Epithelial cell of esophagus (primary cell): ENCODE measurements at places on chromosomes 13 and 19.

GRCh38 chr19:18507021-18507726, 14.7 kb downstream of the ELL start:
- no peak for DNase-seq

DNA sequence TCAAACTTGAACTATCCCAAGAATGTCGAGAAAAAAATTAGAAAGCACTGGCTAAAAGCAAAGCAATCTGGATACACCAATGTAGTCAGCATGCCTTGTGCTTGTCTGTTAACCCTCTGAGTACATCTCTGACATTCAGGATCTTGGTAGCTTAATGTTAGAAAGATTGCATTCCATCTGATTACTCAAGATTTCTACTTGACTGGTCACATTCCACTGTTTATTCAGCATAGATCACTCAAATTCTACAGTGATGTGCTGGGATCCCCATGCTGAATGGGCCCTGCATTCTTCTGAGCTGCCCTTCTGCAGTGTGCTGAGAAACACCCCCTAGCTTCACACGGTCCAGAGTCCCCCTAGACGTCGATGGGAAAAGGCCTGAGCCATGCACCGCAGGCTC, 295.4 kb upstream of the MAB21L1 start:
- DNase-seq = peak; percentile 84

GRCh38 chr19:23321953-23322549, 71.9 kb upstream of the ZNF724 start:
- DNase-seq = peak; percentile 20

DNA sequence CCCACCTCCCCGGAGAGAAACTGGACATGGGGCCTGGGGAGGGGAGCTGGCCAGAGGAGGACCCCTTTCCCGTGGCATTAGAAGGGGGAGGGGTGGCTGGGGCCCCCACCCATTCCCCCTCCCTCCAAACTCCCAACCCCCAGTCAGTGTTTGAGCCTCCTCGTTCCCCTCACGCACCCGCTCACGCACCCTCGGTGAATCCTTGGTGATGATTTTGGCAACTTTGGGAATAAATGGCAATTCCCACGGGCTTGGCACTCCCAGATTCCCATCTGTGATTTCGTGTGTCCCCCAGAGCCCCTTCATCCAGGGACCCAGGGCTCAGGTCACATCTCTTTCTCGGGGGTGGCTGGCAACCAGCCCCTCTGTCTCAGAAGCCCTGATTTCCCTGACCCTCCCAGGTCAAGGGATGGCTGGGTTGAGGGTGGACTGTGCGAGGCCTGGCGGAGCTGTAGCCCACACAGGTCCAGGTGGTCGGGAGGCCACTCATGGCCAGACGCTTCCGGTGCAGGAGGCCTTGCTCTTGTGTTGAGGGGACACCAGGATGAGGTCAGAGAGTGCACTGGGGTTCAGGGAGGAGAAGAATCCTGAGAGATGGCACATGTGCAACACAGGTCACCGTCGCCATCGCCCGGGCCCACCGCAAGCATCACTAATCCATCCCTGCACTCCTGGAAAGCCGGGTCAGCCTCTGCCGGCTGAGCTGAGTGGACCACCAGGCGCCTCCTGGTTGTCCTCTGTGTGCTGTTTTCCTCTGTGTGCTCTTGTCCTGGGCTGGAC, 20.7 kb downstream of the EPN1 start:
- DNase-seq = no peak

GRCh38 chr13:24011266-24011665, 114.0 kb upstream of the C1QTNF9B start:
- no peak for DNase-seq

DNA sequence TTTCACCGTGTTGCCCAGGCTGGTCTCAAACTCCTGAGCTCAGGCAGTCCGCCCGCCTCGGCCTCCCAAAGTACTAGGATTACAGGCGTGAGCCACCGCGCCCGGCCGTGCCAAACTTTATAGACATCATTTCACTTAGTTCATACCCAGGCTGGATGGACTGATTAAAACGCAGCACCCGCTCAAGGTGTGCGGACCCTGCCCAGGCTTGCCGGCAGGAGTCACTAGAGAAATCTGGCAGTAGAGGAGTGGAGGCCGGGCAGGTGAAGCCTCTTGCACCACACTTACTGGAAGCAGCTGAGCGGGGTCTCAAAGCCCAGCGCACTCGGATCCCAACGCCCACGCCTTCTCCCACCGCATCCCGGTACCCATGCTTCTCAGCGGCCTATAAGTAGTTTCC, 11.4 kb downstream of the PTGIR start:
- no peak for DNase-seq

GRCh38 chr13:35768551-35768950, 292.1 kb upstream of the MAB21L1 start:
- no peak for DNase-seq

GRCh38 chr13:109509154-109509900, 277.1 kb downstream of the IRS2 start:
- peak; percentile 84 for DNase-seq

DNA sequence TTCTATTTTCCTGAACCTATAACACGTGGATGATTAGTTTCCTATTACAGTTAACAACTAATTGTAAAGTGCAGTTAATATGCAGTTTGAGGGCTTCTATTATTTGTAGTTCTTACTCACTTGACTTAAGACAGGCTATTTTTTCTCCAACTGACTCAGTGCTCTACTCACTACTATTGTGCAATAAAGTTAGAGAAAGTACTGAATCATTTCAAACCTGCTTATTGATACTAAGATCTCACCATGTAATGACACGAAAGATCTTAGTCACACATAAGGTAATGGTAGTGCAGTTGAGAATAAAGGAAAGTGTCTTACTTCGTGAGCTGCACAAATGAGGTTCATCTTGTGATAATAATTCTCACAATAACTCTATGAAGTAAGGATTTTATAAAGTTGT, 22.8 kb upstream of the ITM2B start:
- DNase-seq = peak; percentile 97

GRCh38 chr19:42816894-42817293, 51.4 kb upstream of the PSG8 start:
- no peak for DNase-seq

DNA sequence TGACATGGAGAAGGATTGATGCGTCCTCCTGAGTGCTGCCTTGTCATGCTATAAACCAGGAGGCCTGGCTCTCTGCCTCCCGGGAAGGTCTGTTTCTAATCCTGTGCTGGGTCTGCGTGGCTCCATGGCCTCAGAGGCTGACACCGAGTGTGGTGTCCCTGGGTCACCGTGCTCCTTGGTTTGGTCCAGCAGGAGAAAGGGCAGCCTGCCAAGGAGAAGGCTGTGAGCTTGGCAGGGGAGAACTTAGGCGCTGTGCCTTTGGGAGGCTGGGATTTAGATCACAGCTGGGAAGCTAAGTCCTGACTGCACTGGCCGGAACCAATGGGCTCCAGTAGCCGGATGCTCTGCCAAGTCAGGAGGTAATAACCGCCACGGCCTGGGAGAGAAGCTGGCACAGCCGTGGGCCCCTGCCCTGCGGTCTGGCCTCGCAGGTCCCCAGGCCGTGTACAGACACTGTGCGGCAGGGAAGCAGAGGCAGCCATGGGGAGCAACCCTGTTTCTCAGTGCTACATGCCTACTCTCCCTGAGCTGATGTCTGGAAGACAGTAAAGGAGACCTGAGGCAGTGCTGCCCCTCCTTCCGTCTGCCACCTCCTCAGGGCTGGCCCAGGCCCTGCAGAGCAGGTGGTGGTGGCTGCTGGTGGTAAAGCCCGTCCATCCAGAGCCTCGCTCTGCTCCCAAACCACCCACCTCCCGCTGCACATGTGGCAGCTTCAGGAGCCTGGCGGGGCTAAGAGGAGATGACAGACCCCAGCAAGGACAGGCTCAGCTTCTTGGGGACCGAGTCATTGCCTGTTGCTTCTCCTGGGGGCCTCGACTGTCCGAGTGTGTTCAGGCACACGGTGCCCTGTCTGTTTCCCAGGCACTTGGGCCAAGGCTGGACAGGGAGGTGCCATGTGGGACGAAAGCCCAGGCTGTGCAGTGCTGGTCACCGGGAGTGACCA, 44.9 kb downstream of the C13orf46 start:
- no peak for DNase-seq

DNA sequence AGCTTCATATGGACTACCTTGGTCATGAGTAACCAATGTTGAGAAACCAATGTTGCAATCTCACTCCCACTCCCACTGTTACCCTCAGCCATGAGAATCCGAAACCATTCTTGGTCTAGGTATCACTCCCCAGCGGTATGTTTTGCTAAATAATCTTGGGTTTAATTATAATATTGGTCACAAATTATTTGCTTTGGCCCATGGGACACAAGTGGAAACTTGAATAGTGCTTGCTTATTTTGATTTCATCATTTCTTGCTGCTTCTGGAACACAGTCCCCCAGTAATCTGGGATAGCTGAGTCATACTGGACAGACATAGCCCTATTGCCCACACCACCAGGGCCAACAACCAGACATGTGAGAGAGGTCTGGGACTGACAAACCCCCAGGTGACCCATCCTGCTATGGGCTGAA, 171.6 kb upstream of the IPO5 start:
- peak; percentile 50 for DNase-seq
